ENCODE measurements at places on chromosomes 3 and 15.

GRCh38 chr3:128144512-128145187, 8.6 kb upstream of the EEFSEC start:
- no peak for DNase-seq

DNA sequence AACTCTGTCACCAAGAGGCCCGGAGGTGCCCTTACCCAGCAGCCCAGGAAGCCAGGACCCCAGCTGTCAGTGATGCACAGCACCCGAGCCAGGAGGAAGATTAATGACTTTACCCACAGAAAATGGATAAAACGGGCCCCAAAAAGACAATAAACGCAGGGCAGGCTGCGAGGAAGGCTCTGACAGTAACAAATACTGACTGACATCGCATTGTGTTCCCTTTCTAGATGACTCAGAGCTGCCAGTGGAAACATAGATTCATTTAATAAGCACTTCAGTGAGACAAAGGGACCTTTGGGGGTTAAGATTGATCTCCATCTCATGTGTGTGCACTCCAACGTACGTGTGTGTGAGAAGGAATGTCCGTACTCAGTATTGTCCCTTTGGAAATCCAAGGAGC, 225.3 kb upstream of the PPP2R3A start:
- no peak for DNase-seq

DNA sequence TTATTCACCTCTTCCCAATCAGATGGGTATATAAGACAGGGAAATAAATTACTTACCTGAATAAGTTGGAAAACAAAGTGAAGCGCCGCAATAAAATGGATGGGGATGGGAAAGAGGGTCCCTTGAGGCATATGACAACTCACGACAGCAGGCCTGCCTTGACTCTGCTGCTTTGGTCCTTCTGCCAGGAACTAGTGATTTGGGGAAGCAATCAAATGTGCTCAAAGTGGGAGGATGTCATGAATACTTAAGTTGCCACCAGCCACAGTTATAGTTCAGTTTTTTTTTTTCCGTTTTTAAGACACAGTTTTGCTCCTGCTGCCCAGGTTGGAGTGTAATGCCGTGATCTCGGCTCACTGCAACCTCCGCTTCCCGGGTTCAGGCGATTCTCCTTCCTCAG, 4.6 kb downstream of the PARL start:
- DNase-seq: no peak

DNA sequence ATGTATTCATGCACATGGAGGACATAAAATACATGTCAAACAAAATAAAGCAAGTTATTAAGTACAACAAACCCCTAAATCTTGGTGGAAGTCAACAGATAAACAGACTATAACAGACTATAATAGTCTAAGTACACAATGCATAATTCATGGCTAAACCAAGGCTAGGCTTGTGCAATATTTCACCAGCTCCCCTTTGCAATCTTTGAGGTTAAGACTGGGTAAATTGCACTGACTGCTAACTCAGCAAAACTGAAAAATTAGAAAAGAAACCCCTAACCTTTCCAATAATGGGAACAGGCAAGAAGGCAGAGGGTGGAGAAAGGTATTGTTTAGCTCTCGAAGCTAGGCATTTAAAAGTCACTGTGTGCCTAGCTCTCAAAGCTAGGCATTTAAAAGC, 304.9 kb upstream of the WNT5A start:
- DNase-seq: no peak

DNA sequence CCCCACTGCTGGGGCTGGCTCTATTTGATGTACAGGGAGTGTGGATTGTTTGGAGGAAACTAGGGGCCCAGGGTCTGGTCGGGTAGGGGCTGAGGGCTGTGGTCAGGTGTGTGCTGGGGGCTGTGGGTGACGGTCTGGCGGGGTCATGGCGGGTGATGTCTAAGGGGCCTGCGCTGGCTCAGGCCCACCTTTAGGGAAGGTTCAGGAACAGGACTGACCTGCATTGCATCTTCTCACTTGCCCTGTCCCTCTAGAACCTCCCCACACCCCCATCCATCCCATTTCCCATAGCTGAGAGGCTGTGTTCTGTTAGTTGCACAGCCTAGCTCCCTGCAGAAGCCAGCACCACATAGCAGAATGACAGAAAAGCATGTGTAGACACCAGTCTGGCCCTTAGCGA, 39.1 kb downstream of the SCN5A start:
- no peak for DNase-seq

DNA sequence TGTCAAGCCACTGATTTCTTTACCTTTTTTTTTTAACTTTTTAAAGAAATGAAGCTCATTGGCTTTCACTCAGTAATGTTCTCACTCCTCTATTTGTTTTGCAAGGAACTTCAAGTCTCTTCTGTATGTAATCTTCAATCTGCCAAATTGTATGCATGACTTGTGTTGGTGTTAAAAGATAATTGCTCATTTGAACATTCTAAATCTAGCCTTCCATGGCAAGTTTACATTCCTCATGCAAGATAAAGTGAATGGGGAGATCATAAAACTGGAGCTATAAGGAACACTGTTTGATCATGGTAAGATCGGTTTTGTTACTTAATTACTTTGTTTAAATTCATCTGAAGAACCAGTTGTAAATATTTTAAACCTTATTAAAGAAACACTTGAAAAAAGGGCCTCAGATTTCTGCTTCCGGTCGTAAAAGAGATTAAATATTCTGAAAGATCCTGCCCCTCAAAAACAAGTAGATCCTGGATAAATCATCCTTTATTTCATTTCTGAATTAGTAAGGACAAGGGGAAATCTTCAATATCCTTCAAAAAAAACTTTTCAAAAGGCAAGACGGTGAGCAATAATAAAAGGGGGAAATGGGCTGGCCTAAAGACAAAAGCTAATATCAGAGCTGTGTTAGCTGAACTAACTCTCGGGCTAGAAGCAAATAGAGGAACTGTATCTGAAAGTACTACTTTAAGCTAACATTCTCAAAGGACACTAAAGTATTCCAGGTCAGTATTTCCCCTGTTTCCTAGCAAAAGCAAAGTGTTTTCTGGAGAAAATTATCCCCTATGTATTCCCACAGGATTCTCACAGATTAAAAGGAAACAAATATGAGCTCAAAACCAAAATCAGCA, 107.0 kb upstream of the ATP11B start:
- DNase-seq: no peak

- DNase-seq: no peak
Measured at GRCh38 chr15:59283717-59284391, 77.2 kb downstream of the LDHAL6B start.

- DNase-seq: no peak
Measured at GRCh38 chr15:81152339-81152738, 18.3 kb downstream of the CFAP161 start.

DNA sequence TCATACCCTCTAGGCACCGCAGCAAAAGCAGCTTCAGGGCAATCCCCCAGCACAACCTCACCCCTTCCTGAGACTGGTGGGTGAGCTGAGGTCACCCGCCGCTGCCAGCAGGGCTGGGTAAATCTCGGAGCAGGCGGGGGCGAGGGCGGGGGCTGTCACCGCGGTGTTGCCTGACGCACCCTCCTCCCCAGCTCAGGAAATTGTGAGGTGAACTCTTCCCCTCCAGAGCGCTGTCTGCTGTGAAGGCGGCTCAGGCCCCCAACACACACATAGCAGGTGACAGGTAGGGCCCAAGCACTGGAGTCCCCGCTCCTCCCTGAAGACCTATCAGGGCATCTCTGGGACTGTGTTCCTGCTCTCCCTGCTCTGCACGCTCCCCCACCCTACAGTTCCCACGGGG, 30.2 kb upstream of the FURIN start:
- no peak for DNase-seq
